ENCODE measurements at places on chromosomes 7 and 10.

- no peak for DNase-seq
Measured at GRCh38 chr7:110800984-110801383, 289.9 kb upstream of the LRRN3 start.

- no peak for DNase-seq
Measured at GRCh38 chr10:124743191-124744101, 732 bp downstream of the FAM53B start.

GRCh38 chr7:20998309-20998708 lies 211.6 kb upstream of the SP8 start:
- DNase-seq: no peak

DNA sequence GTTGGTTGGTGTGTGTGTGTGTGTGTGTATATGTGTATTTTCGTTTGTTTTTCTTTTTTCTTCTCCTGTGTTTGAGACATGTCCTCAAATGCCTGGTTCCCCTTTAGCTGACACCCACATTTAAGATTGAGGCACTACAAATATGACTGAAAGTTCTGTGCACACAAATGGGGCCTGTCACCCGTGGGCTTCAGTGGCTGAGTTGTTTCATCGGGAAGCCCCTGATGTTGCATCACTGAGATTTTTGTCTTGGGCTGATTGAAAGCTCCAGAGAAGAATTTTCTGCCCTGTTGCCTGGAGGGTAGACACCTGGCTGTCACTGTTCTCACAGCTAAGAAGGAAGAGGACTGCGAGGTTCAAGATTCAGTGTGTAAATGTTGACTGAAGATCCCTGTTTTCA lies 283.8 kb upstream of the C7orf33 start:
- DNase-seq: peak; percentile 47

GRCh38 chr7:12358694-12359093 lies 45.0 kb downstream of the VWDE start:
- no peak for DNase-seq

DNA sequence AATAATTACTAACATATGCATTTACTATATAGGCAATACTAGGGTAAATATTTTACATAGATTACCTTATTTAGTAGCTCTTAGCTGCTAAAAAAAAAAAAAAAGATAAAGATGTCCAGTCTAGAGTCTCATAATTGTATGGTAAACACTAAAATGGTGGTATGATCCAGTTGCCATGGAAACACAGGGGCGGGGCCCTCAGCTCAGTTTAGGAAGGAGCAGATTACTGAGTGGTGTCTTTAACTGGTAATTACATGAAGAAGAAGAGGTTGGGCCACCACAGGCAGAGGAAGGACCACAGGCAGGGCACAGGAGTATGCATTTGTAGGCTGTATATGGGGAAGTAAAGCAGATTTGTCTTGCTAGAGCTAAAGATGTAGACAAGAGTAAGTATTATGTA lies 43.7 kb downstream of the ITGB8 start:
- no peak for DNase-seq

- DNase-seq: no peak
Measured at GRCh38 chr7:81789406-81790119, 19.7 kb upstream of the HGF start.

- no peak for DNase-seq
Measured at GRCh38 chr7:37196676-37197075, 252.0 kb downstream of the ELMO1 start.

DNA sequence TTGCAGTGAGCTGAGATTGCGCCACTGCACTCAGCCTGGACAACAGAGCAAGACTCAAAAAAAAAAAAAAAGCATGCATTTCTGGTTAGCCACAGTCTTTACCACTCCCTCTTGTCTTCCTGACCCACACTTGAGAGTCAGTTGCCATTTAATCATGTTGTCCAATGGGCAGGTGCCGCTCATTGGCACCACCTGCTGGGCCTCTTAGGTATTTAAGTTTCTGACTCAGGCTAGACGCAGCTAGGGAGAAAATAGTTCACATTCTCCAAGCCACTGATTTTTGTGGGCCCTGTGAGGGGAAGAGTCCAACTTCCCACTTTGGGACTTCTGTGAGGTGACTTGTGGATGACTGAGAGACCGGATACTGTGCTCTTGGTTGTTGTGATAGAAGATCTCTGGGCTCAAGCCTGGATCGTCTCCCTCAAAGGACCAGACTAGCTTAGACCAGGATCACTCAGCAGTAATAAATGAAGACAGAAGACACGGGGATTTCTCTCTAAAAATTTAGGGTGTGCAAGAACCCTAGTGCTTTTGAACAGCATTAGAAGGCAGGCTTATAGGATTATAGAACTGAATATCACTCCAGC lies 26.8 kb upstream of the SORCS3 start:
- DNase-seq: peak; percentile 44

DNA sequence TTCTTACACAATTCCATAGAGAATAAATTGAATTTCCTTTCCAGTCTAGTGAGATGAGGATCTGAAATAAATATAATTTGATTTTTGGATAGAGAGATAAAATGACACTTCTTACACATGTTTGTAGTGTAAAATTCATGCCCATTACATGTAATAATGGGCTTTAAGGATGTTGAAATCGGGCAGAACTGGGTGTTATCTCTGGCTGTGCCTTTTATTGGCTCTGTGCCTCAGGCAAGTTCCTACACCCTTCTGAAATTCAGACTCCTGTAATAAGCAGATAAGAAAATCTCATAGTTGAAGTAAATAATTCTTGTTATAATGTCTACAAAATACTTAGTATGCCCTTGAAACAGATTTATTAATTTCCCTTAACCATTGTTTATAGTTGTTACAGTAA lies 125.6 kb downstream of the SEMA3A start:
- no peak for DNase-seq

DNA sequence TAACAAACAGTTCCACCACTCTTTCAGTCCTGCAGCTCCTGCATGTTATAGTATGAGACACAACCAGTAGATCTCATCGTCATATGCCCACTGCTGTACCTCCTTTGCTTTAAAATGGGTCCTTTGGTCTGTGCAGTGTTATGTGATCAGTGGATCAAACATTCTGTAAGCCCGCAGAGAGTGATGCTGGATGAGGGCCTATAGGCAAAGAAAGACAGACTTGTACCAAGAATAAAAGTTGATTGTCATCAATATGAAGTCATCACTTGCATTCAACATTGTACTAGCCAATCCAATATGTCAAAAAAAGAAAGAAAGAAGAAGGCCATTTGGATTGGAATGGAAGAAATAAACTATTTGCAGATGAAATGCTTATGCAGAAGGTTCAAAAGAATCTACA lies 79.8 kb upstream of the PHYHIPL start:
- no peak for DNase-seq

DNA sequence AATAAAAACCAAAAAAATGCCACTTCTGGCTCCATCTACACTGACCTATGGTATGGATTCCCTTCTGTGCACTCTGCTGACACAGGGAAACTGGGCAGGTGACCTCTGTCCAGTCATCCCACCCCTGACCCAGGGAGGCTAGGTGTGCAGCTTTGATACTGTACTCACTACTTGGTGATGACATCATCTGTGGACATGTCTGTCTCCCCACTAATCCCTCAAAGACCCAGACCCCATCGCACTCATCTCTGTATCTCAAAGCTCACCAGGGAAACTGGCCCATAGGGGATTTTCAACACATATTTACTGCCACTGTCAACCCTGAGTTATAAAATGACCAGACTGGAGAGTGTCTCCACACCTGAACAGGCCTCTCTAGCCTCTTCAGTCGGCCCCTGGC lies 10.6 kb downstream of the SGMS1 start:
- DNase-seq: peak; percentile 30

- peak; percentile 72 for DNase-seq
Measured at GRCh38 chr10:67763499-67764011, 67.6 kb upstream of the CTNNA3 start.

Measured in GM10248 (cell line).